Spleen (tissue), 13 donors: ENCODE measurements at places on chromosomes 1 and 21.
A peak's percentile ranks its signal among the peaks of the same experiment; 100 is the strongest.

DNA sequence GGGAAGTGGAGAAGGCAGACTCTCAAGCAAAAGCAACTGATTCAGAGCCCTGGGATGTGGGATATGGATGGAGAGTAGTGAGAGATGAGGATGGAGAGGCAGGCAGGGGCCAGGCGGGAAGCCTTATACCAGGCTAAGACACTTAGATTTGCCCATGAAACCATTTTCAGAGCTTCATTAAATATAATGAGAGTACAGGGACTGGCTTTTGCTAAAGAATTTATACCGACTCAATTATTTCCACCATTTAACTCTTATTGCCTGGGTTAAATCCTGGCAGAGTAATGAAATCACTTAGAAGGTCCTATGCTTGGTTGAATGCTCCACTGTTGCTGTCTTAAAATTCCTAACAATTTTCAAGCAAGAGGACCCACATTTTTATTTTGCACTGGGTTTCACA is 311.7 kb downstream of the KCNH1 start:
- H3K4me1 ChIP-seq, result no peaks in the 10 kb centered on the region
- no peak overlapping the region for H3K27ac ChIP-seq
- H3K4me3 ChIP-seq, result no peak overlapping the region
- no peaks in the 10 kb centered on the region for H3K27me3 ChIP-seq
- no peaks in the 10 kb centered on the region for H3K36me3 ChIP-seq

DNA sequence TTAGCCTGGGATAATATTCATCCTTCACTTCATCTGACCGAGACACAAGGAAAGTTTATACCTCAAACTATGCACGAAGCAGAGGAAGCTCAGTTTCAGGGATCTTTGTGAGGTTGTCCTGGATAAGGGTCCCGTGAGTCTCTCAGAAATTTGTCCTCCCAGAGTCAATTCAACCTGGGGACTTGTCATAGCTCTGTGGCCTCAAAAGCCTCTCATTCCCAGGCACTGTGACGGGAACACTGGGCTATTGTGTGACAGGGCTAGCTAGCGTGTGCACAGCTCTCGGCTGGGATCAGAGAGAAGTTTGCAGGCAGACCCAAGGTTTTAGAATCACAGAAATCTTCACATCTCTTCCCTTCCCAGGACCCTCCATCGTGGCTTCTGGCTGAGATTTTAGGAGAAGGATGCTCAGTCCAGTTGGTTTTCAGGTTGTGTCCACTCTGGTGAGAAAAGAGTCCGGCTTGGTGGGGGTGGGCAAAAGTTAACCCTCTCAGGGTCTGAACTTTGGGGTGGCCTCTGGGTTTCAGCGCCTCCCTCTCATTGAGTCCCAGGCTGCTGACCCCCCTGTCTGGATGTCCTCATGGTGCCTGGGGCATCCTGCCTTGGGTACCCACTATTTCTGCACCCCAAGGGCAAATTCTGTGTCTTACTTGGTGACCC is 20.4 kb upstream of the LBR start:
- peaks cover 35% of the 10 kb centered on the region for H3K4me1 ChIP-seq
- H3K27ac ChIP-seq, result peak overlapping the region; percentile 71
- H3K36me3 ChIP-seq, result no peaks in the 10 kb centered on the region
- H3K27me3 ChIP-seq, result no peaks in the 10 kb centered on the region
- no peak overlapping the region for H3K4me3 ChIP-seq

GRCh38 chr1:170732252-170732588 is 68.3 kb downstream of the PRRX1 start:
- no peak overlapping the region for H3K27ac ChIP-seq
- no peak overlapping the region for H3K4me3 ChIP-seq
- no peaks in the 10 kb centered on the region for H3K36me3 ChIP-seq
- no peaks in the 10 kb centered on the region for H3K4me1 ChIP-seq

GRCh38 chr21:38311765-38312164 is 55.0 kb downstream of the KCNJ15 start:
- H3K27ac ChIP-seq, result no peak overlapping the region
- no peak overlapping the region for H3K4me3 ChIP-seq
- H3K36me3 ChIP-seq, result no peaks in the 10 kb centered on the region

- no peaks in the 10 kb centered on the region for H3K36me3 ChIP-seq
- H3K27ac ChIP-seq, result no peak overlapping the region
- H3K4me3 ChIP-seq, result no peak overlapping the region
Measured at GRCh38 chr1:199747984-199748383, 279.5 kb upstream of the NR5A2 start.

DNA sequence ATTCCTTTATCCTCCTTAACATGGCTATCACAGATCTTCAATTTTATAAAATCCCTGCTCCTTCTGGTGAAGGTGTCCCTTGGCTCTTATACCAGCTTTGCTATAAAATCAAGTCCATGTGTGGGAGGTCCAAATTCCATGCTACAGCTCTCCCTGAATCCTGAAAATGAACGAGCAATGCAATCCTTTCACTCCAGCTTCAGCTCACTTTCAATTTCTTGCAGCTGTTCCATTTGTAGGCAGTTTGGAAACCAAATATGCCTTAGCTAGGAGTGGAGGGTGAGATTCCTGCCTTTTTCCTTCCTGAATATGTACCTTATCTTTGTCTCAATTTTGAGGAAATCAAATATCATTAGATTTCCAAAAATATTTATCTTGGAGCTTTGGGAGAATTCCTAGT is 402.6 kb downstream of the TTLL7 start:
- no peaks in the 10 kb centered on the region for H3K4me1 ChIP-seq
- no peaks in the 10 kb centered on the region for H3K36me3 ChIP-seq
- no peak overlapping the region for H3K4me3 ChIP-seq
- H3K27me3 ChIP-seq, result no peaks in the 10 kb centered on the region
- no peak for DNase-seq
- no peak overlapping the region for H3K27ac ChIP-seq

GRCh38 chr1:185464777-185465176 is 147.7 kb upstream of the IVNS1ABP start:
- DNase-seq, result no peak
- H3K27me3 ChIP-seq, result no peaks in the 10 kb centered on the region
- no peaks in the 10 kb centered on the region for H3K4me1 ChIP-seq
- no peak overlapping the region for H3K4me3 ChIP-seq
- no peak overlapping the region for H3K27ac ChIP-seq

GRCh38 chr1:23967871-23968270 is 8.2 kb downstream of the PNRC2 start:
- DNase-seq, result no peak
- H3K36me3 ChIP-seq, result no peaks in the 10 kb centered on the region
- H3K27me3 ChIP-seq, result no peaks in the 10 kb centered on the region
- H3K4me1 ChIP-seq, result peaks cover 29% of the 10 kb centered on the region
- no peak overlapping the region for H3K4me3 ChIP-seq

GRCh38 chr1:239725933-239726332 is 339.6 kb downstream of the CHRM3 start:
- no peaks in the 10 kb centered on the region for H3K36me3 ChIP-seq
- H3K27me3 ChIP-seq, result no peaks in the 10 kb centered on the region
- no peak overlapping the region for H3K4me3 ChIP-seq
- no peak for DNase-seq

- H3K27me3 ChIP-seq, result no peaks in the 10 kb centered on the region
- peaks cover 42% of the 10 kb centered on the region for H3K36me3 ChIP-seq
- H3K27ac ChIP-seq, result no peak overlapping the region
- no peak overlapping the region for H3K4me3 ChIP-seq
- no peak for DNase-seq
Measured at GRCh38 chr1:46288485-46289133, 14.8 kb downstream of the LRRC41 start.

DNA sequence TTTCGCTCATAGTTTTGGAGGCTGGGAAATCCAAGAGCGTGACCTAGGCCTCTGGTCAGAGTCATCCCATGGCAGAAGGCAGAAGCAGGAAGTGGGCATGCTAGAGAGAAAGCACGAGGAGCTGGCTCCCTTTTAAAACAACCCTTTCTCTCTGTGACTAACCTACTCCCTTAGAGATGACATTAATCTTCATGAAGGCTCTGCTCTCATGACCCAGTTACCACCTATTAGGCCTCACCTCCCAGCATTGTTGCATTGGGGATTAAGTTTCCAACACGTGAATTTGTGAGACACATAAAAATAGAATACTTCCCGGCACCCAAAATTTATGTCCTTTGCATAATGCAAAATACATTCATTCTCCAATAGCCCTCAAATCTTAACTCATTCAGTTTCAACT is 223.1 kb upstream of the ST6GALNAC5 start:
- no peaks in the 10 kb centered on the region for H3K36me3 ChIP-seq
- no peaks in the 10 kb centered on the region for H3K4me1 ChIP-seq
- DNase-seq, result no peak
- H3K27me3 ChIP-seq, result no peaks in the 10 kb centered on the region
- H3K4me3 ChIP-seq, result no peak overlapping the region

GRCh38 chr1:228306275-228307217 is 98.7 kb downstream of the OBSCN start:
- H3K27me3 ChIP-seq, result no peaks in the 10 kb centered on the region
- no peaks in the 10 kb centered on the region for H3K4me1 ChIP-seq
- peaks cover 14% of the 10 kb centered on the region for H3K36me3 ChIP-seq
- DNase-seq, result peak; percentile 57

DNA sequence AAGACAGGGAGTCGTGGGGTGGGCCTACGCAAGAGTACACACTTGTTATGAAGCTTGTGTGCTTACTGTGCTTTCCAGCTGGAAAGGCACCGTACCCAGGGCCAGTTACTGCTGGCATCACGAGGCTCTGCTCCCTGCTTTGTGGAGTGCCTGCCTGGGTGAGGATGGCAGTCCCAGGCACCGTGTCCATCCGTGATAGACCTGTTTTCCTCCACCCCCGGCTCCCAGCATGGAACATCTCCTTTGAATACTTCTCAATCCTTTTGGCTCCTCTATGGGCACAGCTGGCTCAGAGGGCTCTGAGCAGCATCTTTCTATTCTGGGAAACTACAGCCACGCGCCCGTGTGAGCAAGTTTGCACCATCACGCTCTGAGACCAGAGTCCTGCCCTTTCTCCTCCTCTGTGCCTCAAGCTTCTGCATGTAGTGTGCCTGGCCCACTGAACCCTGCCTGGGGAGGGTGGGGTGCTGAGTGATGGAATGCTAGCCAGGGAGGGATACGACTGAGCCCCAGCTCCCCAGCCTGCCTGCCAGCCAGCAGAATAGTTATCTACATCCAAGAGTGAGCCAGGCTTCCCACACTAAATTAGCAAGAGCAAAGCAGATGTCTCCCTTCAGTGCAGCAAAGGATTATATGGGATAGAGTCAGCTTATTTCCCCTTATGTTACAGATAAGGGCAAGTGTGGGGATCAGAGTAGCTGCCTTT is 7.1 kb upstream of the TNR start:
- peaks cover 10% of the 10 kb centered on the region for H3K27me3 ChIP-seq
- DNase-seq, result no peak
- no peaks in the 10 kb centered on the region for H3K36me3 ChIP-seq
- H3K4me3 ChIP-seq, result no peak overlapping the region
- no peak overlapping the region for H3K27ac ChIP-seq

DNA sequence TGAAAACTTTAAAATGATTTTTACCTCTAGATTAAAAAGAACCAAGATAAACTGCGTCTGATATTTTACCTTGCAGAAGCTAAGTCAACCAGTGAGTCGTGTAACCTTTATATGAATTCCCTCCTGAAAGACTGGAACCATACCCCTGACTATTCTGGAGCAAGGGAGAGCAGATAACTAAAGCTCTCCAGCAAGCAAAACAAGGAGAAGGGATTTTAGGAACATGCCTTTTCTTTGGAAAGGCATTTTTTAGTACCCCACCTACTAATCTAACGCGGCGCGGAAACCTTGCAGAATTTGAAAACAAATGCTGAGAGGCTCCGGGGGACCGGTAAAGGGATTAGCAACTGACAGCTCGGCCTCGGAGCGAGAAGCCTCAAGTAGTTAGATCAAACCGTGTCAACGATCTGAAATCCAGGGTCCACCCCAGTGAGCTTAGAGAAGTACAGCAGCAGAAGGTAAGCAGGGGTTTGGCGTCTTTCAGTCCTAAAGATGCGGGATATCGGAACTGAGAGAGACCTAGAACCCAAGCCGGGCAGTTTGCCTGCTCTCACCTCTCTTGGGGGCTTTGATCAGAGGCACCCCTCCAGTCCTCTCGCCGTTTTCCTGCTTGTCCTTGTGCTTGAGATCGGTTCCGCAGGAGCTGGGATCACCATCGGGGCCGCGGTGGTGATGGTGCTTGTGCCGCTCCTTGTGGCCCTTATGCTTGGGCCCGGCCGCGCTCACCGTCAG is 954 bp downstream of the RSBN1 start:
- peak overlapping the region; percentile 96 for H3K27ac ChIP-seq
- H3K4me3 ChIP-seq, result peak overlapping the region; percentile 66
- no peaks in the 10 kb centered on the region for H3K27me3 ChIP-seq
- peak; percentile 77 for DNase-seq
- H3K4me1 ChIP-seq, result peaks cover 21% of the 10 kb centered on the region

DNA sequence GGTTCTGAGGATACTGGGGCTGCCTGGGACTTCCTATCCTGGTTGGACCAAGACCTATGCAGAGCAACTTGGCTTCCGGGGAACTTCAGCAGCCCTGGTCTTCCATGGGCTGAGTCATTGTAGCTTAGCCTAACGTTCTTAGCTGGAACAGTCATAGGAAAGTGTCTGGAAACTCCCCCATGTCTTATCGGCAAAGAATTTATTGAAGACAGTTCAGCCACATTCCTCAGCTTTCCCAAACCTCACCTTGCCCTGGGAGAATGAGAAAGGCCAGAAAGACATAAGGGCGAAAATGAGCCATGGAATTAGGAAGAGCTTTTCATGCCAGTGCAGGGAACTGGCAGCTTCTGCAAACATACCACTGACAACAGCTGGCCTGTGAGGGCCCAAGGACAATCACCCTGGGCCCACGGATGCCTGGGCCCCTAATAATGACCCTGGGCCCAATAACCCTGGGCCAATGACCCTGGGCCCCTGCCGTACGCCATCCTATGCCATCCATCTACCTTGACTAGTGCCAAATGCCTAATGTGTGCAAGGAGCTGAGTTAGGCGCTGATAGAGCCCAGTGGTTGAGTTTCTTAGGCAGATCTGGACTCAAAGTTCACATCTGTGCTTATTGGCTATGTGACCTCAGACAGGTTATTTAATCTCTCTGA is 114.4 kb upstream of the GADD45A start:
- no peaks in the 10 kb centered on the region for H3K36me3 ChIP-seq
- H3K27ac ChIP-seq, result no peak overlapping the region
- no peaks in the 10 kb centered on the region for H3K27me3 ChIP-seq
- H3K4me1 ChIP-seq, result no peaks in the 10 kb centered on the region
